ENCODE measurements at places on chromosomes 11 and 22.

DNA sequence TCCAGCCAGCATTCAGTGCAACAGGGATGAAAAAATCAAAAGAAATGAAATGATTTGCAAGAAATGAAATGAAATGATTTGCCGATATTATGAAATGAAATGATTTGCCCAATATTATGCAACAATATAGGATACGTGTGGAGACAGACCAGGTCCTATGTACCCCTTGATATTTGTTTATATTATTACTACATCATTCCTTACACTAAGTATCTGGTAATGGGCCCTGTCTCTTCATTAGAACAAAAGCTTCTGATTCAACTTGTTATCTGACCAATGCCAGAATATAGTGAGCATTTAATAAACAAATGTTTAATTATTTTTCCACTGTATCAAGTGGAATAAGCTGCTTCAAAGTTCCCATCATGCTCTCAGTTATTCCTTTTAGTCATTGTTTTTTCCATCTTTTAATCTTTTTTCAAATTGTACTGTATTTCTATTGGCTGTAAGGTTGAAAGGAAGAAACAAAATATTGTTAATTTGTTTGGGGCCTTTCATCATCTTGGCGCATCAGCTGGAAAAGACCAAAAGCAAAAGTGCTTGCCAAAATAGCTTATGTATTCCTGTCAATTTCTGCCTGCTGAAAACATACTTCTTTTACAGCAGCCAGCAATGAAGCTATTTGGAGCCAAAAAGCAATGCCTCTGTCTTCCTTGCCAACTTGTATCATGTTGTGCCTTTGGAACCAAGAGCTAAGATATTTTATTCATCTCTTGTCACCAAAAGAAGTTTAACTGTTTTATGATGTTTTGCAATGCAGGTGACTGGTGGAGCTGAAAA, 2314.9 kb downstream of the LRRC4C start:
- no peak for DNase-seq

DNA sequence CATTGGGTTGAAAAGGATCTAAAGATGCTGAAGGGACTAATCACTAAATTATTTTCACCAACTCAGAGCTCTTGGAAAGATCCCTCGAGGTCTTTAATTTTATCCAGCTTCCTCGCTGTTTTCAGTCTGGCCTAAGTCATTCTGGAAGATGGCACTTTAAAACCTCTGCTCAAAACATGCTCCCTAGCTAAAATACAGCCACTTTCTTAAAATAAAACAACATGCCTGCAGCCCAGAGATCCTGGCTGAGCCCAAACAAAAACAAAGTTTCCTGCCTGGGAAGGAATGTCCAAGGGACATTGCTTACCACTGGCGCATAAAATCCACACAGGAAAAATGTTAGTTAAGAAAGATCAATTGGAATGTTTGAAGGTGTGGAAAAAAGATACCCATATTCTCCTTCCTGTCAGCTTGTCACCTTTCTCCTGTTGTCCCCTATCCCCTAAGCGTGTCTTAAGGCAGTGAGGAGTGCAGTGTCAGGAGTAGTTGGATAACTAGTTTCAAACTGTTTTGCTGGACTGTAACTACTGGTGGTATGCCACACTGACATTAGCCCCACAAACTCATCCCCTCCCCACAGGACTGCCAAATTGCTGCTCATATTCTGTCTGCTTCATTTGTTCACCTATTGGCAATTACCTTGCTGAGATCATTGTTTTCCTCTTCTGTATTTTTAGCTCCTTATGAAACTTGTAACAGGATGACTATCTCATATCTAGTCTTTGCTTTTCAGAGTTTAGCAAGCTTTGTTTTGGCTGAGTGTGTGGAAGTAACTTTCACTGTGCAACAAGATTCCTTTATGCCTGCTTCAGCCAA, 108.3 kb upstream of the SESN3 start:
- no peak for DNase-seq

DNA sequence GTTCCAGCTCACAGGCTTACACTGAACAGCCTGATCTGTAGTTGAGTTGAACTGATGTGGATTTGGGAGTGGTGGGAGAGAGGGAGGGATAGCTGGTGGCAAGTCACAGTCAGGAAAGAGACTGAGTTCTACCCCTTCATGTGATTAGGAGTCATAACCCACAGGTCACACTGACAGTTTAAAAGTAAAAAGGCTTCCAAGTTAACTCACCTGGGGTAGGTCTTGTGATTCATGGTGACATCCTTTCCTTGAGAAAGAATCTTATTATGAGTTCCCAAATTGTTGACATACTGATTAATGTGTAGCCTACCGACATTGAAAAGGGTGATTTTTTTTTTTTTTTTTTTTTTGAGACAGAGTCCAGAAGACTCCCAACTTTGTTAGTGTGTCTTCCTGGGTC, 5.4 kb downstream of the IZUMO1R start:
- no peak for DNase-seq

GRCh38 chr11:102914238-102915043, 39.7 kb upstream of the MMP12 start:
- DNase-seq, result peak; percentile 4

Data from CD4-positive, CD25-positive, alpha-beta regulatory T cell (primary cell).